ENCODE measurements at places on chromosomes 11 and 22. TPM values are rescaled to one million over a fixed set of nuclear protein-coding genes. Genes with fewer than 3 reads are reported as not detected.
A peak's percentile ranks its signal among the peaks of the same experiment; 100 is the strongest.

GRCh38 chr22:19757140-19757984, 3.2 kb upstream of the TBX1 start:
- no peak for DNase-seq

DNA sequence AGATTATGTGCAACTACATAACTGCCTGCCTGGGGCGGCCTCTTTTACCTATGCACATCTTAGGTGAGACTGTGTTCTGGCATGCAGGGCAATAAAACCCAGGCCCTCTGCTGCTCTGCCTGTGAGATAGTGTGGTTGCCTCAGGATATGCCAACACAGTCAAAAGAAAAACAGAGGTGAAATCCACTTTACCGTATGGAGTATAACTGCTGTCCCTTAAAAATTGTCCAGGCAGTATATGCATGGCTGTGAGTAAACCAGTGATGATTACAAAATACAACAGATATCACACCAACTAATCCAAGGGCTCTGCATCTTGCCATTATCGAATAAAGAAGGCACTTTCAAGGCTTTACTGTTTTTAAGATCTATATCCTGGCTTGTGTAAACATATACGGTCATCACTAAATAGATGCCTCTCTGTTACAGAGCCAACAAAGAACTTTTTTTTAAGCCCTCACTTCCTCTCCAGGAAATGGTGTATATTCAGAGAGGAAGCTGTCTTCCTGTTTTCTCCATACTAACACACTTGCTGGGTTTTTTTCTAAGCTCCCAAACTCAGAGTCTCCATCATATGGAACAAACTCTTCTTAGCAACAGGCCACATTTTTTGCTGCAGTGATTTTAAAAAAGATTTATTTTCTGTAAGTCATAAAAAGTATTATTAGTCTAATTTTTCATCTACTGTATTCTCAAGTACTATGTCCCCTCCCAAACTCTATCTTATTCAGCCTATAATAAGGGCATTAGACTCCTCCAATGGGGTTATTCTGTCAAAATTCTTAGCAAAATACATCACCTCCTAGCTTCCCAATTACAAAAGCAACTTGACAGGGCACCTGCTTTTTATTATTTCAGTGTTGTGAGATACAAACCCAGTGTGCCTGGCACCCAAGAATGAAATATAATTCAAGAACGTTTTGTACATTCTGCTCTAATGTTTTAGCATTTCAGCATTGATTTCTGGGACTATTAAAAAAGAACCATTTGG, 135.2 kb downstream of the MAML2 start:
- no peak for DNase-seq

GRCh38 chr11:108206171-108206570, 16.3 kb downstream of the NPAT start:
- no peak for DNase-seq

- DNase-seq = no peak
Measured at GRCh38 chr11:95516786-95517185, 272.8 kb downstream of the FAM76B start.

DNA sequence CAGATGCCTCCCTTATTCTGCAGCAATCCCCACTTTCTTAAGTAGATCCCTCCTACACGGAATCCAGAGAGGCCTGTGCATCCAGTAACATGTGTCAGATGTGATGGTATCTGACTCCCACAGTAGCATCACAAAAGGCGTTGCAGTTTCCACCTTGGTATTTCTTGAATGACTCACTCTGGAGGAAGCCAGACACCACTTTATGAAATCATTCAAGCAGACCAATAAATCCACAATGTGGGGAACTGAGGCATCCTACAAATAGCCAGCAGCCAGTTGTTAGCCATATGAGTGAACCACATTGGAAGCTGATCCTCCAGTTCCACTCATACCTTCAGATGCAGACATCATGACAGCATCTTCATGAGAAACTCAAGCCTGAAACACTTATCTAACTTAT, 798.1 kb downstream of the OPCML start:
- DNase-seq = no peak

OR51B5 gene
- not detected for total RNA-seq

DNA sequence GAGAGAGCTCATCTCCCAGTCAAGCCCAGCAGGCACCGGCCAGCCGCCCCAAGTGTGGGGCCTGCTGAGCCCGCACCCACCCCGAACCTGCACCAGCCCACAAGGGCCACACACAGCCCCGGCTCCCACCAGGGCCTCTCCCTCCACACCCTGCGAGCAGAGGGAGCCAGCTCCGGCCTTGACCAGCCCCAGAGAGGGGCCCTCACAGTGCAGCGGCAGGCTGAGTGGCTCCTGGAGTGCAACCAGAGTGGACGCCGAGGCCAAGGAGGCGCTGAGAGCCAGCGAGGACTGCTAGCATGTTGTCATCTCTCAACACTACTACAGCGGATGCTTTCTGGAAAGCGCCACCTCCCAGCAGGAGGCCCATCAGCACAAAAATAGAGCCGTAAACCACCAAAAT, 10.9 kb downstream of the DEFB108B start:
- no peak for DNase-seq

DNA sequence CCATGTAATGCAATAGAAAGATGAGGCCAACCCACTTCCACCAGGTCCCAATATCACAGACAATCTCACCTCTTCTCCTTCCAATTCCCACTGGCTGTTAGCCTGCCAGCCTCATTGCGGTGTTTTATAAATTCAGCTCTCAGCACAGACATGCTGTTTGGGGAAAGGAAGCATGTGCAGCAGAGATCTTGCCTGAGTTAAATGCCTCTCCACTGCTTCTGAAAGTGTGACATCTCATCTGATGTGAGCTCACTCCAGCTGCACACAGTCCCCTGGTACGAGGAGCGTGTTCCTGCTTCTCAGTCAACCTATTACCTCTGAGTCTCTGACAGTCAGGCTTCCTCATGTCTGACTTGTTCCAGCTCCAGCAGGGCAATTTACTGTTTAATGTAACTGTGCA, 122.7 kb upstream of the GUCY1A2 start:
- DNase-seq = no peak

DNA sequence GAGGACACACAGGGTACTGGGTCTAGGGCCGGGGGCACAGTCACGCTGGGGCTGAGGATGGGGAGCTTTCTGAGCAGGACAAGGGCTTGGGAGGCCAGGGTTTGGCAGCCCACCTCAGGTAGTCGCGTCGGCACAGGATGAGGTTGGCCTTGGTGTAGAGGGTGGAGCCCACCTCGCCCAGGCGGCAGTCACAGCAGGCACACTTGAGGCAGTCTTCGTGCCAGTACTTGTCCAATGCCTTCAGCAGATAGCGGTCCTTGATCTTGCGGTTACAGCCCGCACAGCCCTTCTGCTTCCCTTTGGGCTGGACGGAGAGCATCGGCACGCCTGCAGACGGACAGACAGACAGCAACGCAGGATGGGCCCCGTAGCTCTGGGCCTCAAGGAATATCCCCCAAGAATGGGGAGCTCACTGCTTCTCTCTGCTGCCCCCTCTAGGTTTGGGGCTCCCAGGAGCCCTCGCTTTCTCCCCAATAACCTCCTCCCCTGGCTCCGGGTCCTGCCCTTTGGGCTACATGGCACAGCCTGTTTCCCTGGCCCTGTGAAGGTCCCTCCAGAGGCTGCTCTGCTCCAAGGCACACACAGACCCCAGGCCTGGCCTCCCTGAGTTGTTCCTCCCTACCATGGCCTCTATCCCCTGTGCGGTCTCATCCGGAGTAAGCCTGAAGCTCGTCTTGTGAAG, 33.4 kb downstream of the LMO1 start:
- DNase-seq = no peak

GRCh38 chr11:33160587-33160986, 693 bp downstream of the CSTF3 start:
- DNase-seq = no peak

SMC1B gene
- 0.68 TPM for total RNA-seq

PATE1 gene
- total RNA-seq = not detected

GRCh38 chr11:95360377-95361075, 129.5 kb upstream of the SESN3 start:
- DNase-seq = no peak

CABP4 gene
- total RNA-seq = 3.4 TPM

DNA sequence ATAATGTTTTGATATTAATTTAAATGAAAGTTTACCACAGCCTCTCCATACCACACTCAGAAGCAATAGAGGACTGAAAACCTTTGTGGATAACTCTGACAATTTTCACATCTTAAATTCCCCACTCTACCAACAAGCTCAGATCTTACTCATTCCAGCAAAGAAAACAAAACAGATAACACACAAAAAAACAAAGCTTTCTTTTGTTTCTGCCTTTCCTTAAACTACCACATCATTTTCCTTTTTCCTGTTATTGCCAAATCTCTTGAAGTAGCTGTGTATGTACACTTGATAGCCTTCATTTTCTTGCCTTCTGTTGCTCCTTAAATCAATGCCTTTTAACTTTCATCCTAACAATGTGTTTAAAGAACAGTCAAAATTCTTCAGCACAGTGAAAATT, 484.9 kb downstream of the NTM start:
- DNase-seq = no peak

DNA sequence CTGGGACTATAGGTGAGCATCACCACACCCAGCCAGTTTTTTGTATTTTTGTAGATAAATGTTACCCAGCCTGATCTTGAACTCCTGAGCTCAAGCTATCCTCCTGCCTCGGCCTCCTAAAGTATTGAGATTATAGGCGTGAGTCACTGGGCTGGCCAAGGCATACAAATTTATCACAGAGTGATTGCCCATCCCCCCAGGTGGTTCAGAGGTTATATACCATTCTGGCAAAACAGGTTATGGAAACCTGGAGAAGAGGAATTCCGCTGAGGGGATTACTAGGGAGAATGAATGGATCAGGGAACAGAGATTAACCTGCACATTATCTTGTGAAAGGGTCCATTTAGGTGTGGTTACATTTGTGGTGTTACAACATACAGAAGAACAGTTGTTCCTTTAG, 8.1 kb downstream of the ATG13 start:
- no peak for DNase-seq

DNA sequence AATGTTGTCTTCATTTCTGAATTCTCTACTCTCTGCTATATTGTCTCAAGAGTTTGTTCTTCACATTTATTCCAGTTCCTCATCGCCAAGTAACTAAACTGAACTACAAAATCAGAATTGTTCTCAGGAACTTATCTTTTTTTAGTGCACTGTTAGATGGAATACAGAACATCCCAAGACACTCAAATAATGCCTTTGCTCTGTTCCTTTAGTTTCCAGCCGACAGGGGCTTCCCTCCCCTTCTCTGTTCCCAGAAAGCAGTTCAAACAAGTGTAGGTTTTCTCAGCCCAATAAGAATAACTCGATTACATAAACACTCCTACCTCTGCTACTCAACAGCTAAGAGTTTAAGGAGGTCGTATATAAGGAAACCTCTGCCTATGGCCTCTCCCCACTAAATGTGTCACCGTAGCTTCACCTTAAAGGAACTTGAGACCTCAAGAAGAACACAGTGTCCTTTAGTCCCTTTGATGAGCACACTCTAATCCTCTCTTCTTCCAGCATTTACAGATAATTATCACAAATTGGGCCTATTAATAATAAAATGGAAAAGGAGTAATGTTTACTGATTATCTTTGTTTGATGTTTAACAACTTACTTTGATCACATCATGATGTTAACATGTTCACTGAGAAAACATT, 6.9 kb downstream of the POU2AF3 start:
- no peak for DNase-seq

LRRC4C gene
- not detected for total RNA-seq

GRCh38 chr22:19628038-19628776, 86.1 kb upstream of the SEPTIN5 start:
- DNase-seq = no peak

NXPE1 gene
- not detected for total RNA-seq

GRCh38 chr11:109112261-109112660, 309.7 kb upstream of the C11orf87 start:
- no peak for DNase-seq

DNA sequence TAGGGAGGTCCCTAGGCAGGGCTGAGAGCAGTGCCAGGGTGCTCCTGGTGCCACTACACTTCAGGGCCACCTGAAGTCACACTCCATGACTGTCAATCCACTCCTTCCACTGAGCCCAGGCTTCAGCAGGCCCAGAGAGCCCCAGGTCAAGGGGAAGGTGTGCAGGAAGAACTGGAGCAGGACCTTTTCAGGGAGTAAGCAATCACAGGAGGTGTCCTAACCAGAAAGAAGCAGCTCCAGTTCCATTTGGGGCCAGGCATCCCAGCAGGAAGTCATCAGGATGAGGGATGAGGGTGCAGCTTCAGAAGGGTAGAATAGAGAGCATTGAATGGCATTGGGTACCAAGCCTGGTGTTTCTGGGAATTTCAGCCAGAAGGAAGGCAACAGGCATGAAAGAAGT, 556.5 kb downstream of the INSC start:
- DNase-seq = no peak

DNA sequence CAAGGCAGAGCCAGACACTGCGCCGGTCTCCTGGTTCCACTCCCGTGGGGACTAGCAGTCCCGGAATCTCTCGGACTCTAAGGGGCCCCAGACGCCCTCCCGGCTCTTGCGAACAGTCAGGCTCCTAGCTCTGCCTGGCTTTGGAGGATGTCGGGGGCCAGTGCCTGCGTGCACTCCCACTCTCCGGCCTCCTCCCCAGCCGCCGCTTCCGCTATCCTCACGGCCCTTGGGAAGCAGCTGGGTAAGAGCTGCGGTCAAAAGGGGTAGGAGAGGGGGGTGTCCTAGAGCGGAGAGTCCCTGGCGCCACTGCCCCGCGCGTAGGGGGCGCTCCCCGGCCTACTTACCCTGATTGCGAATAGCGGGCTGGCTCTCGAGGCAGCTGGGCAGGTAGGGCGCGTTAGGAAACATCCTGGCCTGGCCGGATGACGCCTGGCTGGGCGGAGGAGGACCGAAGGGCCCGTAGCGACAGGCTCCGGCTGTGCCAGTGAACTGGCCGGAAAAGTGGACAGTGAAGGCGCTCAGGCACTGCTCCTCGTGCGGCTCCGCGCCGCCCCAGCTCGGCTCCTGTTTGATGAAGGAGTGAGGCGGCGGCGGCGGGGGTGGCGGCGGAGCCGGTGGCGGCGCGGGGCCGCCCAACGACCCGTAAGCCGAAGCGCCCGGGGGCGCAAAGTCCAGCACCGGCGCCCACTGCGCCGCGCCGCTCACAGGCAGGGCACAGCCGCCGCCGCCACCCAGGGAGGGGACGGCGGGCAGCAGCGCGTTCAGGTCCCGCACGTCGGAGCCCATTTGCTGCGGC, 785 bp downstream of the WT1 start:
- no peak for DNase-seq

KCNJ5 gene
- not detected for total RNA-seq

DNA sequence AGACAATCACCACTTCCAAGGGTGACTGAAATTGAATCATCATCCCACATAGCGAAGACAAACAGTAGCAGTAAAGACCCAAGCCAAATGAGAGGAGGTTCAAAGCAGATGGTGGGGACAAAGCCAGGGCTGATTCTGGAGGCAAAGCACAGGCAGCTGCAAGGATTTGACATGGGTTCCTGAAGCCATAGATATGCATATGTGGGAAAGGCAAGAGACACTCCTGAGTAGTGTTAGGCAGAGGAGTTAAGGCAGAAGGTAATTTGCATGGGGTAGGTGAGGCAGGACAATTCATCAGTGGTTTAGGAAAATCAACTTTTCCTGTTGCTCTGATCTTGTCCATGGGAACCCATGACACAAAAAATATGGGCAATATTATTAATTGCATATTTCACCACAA, 462.8 kb downstream of the FAM181B start:
- no peak for DNase-seq

VSIG10L2 gene
- not detected for total RNA-seq

- no peak for DNase-seq
Measured at GRCh38 chr22:27296091-27296675, 505.4 kb downstream of the MN1 start.

- DNase-seq = peak; percentile 90
Measured at GRCh38 chr11:77151804-77152509, 23.9 kb downstream of the MYO7A start.

Measured in activated CD8-positive, alpha-beta memory T cell treated with anti-CD3 and anti-CD28 coated beads, Interleukin-2, amount 10 ng/mL, durations not matched to agents 7 days and 5 days (primary cell).